ENCODE measurements at places on chromosomes 4 and X.

GRCh38 chr4:33780952-33781791 lies 2463.1 kb downstream of the ARAP2 start:
- DNase-seq: no peak

GRCh38 chr4:16006771-16007446 lies 43.9 kb upstream of the FGFBP2 start:
- DNase-seq: no peak

DNA sequence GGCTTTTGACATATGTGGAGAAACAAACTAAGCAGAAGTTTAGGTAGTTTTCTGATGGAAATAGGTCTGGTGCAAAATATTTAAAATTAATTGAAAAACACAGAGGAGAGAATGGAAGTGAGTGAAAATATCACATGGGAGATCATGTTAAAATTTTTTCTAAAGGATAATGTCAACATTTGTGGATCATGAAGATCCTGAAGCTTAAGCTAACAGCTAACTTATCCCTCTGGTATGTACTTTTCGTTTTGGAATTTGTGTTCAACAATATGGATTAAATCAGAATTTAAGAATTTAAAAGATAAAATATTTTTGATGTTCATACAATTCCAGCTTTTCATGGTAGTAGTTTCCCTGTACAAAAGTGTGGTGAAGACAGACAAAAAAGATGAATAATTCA lies 572.8 kb upstream of the FAM241A start:
- no peak for DNase-seq

DNA sequence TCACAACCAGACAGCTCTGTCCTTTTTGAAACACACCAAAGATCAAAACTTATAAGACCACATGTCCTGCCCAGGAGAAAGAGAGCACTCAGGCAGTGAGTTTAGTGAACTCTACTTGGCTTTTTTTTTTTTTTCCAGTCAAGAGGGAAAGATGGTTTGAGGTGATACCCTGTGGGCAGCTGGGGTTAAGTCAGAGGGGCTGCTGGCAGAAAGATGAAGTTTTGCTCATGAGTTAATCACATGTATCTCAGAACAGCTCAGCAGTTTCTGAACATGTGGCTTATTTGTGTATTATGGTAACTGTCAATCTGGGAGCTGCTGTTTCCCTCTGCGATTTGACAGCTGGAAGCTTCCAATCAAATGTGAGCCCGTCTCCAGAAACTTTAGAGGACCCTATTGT lies 56.4 kb upstream of the MAP3K15 start:
- no peak for DNase-seq

- DNase-seq: no peak
Observed at GRCh38 chr4:153349206-153349805, 4.8 kb downstream of the MND1 start.

DNA sequence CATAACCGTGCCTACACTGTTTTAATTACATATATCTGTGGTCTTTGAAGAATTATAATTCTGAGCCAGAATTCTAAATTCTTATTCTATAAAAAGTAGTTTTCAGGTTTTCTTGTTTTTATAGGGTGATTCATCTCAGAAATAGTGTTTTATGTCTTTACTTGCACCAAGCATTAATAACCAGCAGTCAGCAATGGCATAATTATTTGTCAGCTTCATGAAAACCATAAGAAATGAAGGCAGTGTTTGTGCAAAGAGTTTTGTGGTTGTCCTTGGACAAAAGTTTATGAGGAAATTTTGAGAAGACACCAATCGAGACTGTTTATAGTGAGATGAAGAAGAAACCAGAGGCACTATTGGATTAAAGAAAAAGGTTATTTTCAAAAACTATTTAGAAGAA lies 37.2 kb downstream of the EDNRA start:
- no peak for DNase-seq

GRCh38 chr4:108337923-108338322 lies 169.2 kb upstream of the LEF1 start:
- no peak for DNase-seq

GRCh38 chr4:156362581-156362980 lies 408.9 kb upstream of the CTSO start:
- no peak for DNase-seq

DNA sequence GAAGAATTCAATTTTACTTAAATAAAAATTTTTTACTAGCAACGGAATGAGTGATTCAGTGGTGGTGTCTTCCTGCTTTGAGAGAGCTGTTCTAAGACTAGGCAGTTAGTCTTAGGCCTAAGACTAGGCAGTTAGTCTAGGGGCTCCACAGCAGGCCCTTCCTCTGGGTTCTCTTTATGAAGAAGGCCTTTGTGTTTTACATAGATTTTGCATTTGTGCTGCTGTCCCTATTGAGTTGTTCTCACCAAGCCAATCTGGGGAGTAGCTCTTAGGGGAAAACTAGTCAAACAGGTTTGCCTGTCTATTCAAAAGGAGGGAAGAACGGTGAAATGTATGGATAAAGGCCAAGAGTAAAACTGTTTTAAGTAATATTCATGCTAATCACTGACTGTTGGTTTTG lies 7.6 kb downstream of the UGT8 start:
- DNase-seq: no peak

GRCh38 chrX:9730752-9731151 lies 34.9 kb downstream of the GPR143 start:
- DNase-seq: no peak

GRCh38 chrX:47706575-47706974 lies 47.6 kb upstream of the UXT start:
- no peak for DNase-seq

- DNase-seq: no peak
Observed at GRCh38 chrX:68711845-68712244, 64.4 kb downstream of the STARD8 start.

- DNase-seq: no peak
Observed at GRCh38 chr4:53962516-53963225, 101.7 kb downstream of the CHIC2 start.

- no peak for DNase-seq
Observed at GRCh38 chr4:143335979-143336780, 496 bp upstream of the GAB1 start.

GRCh38 chrX:115553171-115553570 lies 7.8 kb upstream of the PLS3 start:
- DNase-seq: no peak

- no peak for DNase-seq
Observed at GRCh38 chr4:184811526-184812198, 14.1 kb downstream of the ACSL1 start.

- no peak for DNase-seq
Observed at GRCh38 chr4:10115797-10116568, 616 bp downstream of the WDR1 start.

GRCh38 chrX:1391707-1392375 lies at the start of gene SLC25A6:
SLC25A6 (minus strand) TSS chrX:1392113; CDS start chrX:1392009, 104 bp downstream.
- peak; percentile 99 for DNase-seq

- DNase-seq: no peak
Observed at GRCh38 chrX:68693481-68694434, 46.3 kb downstream of the STARD8 start.

DNA sequence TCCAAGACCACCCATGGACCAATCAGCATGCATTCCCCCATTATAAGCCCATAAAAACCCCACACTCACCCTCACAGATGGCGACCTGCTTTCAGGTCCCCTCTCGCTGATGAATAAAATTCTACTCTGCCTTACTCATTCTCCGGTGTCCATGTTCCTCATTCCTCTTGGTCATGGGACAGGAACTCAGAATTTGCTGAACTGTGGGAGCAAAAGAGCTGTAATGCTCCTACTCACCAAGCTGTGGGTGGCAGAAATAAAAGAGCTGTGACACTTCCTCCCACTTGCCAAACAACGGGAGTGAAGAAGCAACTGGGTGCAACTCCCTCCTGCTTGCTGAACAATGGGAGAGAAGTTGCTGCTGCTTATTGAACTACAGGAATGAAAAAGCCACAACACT lies 168.5 kb upstream of the PCDH18 start:
- no peak for DNase-seq

- no peak for DNase-seq
Observed at GRCh38 chr4:71558248-71558647, 219.4 kb downstream of the SLC4A4 start.

GRCh38 chr4:74632634-74633033 lies 161.7 kb downstream of the BTC start:
- no peak for DNase-seq

DNA sequence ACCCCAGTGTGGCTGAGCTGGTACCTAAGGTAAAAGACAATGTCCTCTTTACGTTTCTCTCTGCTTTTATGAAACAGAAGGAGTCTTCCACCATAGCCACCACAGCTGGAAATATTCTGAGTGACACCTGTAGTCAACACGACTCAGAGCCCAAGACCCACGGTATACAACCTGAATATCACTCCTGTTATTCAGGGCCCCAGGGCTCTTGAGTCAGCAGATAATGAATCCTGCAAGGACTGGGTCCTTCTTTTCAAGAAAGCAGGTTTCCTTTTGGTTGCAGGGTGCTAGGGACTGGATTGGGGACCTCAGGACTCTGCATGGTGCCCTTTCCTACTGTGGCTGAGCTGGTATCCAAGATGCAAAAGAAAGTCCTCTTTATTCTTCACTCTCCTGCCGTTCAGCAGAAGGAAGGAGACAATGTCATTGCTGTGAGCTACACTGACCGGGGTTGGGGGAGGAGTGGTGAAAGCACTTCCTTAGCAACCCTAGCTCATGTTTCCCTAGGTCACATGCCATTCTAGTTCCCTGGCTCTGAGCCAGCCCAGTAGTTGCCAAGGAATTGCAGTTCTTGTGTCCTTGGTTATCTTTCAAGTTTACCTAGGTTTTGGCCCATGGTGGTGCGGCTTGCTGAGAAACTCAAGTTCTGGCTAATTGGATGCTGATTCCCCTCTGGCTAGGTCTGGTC lies 23.7 kb upstream of the UNC5C start:
- no peak for DNase-seq

DNA sequence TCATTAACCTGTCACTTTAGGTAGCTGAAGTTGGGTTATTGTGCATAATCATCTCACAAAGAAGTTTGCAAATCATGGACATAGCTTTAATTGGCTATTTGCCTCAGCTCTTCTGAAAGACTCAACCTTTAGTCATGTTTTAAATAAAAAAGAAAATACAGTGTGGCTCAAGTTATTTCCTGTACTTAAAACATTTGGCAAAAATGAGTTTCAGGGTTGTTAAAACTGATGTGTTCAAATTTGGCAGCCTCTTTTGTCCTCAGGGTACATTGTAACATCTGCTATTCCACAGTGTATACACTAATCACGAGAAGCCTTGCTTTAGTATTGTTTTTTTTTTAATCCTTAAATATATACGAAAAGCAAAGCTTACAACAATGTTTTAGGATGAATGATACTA lies 31.5 kb upstream of the HPGD start:
- no peak for DNase-seq

DNA sequence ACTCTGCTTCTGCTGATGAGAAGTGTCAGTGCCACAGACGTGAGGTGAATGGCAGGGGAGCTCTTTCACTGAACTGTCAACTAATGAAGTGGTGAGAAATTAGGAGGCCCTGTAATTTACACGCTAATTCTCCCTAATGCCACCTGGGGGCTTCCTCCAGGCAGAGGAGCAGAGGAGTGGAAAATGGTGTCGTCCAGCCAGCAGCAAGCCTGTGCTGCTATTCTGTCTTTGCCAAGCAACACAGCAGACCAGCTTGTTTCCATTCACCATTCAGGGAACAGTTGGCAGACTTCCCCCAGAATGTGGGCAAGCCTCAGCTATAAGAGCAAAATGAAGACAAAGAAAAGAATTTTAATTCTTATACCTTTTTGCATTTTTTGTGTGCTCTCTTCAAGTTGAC lies 245.2 kb upstream of the TET2 start:
- DNase-seq: no peak

GRCh38 chr4:146176891-146177290 lies 1.4 kb downstream of the LSM6 start:
- DNase-seq: no peak

GRCh38 chr4:78496021-78496643 lies 55.4 kb upstream of the ANXA3 start:
- no peak for DNase-seq

GRCh38 chr4:115154826-115155225 lies 41.4 kb upstream of the NDST4 start:
- no peak for DNase-seq

DNA sequence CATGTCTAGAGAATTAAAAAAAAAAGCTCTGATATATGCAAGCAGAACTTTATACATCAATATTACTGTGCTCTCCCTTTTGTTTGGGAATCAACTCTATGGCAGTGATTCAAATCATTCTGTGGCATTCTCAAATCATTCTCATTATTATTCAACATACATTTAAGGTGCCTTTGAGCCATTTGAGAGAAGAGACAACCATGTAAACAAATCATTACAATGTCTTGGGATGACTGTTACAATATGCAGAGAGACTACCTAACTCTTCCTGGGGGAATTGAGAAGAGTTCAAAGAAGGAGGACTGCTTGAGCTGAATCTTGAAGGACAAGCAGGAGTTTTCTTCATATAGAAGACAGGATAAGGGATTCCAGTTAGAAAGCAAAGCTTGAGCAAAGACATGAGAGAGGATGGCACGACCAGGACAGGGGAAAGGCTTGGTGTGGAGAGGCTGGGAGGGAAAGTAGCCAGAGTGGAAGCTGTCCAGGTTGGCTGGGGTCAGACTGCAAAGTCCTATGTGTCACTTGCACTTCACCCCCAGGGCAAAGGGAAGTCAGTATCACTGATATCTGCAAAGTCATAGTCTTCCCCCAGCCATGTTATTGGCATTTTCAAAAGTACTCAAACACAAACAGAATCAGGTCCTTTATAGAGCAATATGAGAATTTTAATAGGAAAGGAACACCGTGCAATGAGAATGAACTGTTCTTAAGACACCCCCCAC lies 9.0 kb downstream of the SEC24D start:
- DNase-seq: no peak

GRCh38 chrX:11546917-11547316 lies 118.8 kb downstream of the ARHGAP6 start:
- DNase-seq: no peak

DNA sequence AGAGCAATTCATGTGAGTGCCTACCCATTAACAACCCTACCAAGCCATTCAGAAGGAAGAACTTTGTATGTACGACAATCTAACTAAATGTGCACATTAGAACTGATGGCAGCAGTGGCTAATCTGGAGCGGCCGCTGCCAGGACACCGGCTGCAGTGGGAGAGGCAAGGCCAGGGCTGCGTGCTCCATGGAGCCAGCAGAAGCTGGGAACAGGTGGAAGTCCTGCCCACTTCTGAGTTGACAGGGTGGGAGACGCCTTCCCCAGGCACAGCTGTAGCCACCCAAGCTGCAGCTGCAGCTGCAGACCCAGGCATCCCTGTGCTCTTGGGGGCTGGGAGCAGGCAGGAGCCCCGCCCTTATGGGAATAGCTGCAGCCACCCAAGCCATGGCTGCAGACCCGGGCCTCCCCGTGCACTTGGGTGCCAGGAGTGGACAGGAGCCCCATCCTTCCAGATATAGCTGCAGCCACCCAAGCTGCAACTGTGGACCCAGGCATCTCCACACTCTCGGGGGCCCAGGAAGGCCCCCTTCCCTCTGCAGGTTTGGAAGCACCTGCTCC lies 79.1 kb upstream of the DDX60 start:
- DNase-seq: no peak

- no peak for DNase-seq
Observed at GRCh38 chr4:85548841-85549240, 73.9 kb downstream of the ARHGAP24 start.

- DNase-seq: no peak
Observed at GRCh38 chr4:6529021-6529420, 46.0 kb upstream of the MAN2B2 start.
